B cell (primary cell): ENCODE measurements at places on chromosomes 7 and 10.

DNA sequence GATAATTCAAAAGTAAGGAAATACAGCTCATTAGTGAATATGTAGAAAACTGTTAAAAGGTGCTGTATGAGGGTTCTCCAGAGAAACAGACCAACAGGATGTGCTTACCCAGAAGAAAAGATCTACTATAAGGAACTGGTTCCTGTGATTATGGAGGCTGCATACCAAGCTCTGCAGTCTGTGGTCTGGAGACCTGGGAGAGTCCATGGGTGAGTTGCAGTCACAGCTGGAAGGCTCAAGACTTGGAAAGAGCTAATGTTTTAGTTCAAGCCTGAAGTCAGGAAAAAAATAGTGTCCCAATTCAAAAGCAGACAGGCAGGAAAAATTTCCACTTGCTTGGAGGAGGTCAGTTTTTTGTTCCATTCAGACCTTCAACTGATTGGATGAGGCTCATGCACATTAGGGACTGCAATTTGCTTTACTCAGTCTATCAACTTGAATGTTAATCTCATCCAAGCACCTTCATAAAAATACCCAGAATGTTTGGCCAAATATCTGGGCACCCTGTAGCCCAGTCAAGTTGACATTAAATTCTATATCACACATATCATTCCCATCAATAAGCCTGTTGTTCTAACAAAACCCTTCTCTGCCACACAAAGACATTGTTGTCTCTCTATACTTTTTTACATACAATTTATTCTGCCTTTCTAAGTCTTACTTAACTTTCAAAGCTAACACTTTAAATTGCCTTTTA is 197.9 kb upstream of the KLF6 start:
- H3K27me3 ChIP-seq, result no peaks in the 10 kb centered on the region
- H3K36me3 ChIP-seq, result no peaks in the 10 kb centered on the region
- H3K27ac ChIP-seq, result no peak overlapping the region
- no peak for DNase-seq

DNA sequence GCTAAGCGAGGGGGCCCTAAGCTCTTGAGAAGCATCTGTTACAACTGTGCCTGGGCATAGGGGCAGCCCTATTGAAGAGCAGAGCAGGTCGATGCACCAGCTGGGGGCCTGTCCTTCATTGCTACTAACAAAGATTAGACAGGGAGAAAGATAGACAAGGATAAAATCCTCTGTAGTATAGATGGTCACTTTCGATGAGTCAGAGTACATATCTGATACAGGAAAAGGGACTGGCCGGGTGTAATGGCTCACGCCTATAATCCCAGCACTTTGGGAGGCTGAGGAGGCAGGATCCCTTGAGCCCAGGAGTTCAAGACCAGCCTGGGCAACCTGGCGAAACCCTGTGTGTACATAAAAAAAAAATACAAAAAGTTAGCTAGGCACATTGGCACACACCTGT is 13.6 kb downstream of the OPTN start:
- no peak overlapping the region for H3K4me3 ChIP-seq
- no peak overlapping the region for H3K27ac ChIP-seq
- H3K4me1 ChIP-seq, result peaks cover 13% of the 10 kb centered on the region
- peaks cover 33% of the 10 kb centered on the region for H3K36me3 ChIP-seq
- H3K27me3 ChIP-seq, result no peaks in the 10 kb centered on the region

DNA sequence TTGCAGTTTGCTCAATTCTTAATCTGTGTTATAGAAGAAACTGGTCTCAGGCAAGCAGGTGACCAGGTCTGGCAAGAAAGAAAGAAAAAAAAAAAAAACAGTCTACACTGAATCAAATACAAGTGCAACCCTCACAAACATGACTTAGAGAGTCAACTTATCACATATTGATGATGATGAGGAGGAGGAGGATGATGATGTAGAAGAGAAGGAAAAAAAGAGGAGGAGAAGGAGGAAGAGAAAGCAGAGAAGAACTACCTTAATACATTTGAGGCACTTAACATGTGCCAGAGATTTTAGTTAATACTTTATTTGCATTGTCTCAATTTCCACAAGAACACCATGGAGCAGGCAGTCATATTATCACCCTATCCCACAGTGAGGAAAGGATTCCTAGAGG is 91.5 kb downstream of the GLI3 start:
- DNase-seq, result no peak
- H3K27me3 ChIP-seq, result no peaks in the 10 kb centered on the region
- H3K4me3 ChIP-seq, result no peak overlapping the region
- no peaks in the 10 kb centered on the region for H3K36me3 ChIP-seq

DNA sequence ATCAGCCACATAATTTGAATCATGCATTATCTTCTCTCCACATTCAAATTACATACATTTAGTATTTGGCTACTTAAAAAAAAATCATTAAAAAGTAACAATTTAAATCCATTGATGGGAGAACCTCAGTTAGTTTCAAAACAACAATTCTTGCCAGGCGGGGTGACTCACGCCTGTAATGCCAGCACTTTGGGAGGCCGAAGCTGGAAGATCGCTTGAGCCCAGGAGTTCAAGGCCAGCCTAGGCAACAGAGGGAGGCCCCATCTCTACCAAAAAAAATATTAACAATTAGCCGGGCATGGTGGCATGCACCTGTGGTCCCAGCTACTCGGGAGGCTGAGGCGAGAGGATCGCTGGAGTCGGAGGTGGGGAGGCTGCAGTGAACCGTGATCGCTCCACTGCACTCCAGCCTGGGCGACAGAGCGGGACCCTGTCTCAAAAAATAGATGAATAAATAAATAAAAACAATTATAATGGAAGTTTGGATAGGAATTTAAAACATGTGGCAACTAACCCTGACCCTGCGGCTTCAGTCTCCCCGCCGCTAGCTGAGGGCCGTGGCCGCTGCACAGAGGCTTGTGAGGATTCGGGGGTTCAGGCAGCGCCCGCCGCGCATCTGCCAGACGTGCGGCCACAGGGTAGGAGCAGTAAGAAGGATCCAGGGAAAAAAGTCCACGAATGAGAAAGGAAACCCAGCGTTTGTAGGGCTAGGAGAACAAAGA is 1.1 kb upstream of the CSGALNACT2 start:
- peak overlapping the region; percentile 73 for H3K27ac ChIP-seq
- DNase-seq, result no peak
- no peaks in the 10 kb centered on the region for H3K27me3 ChIP-seq
- no peaks in the 10 kb centered on the region for H3K36me3 ChIP-seq

GRCh38 chr7:55212838-55213237 is 152.3 kb upstream of the LANCL2 start:
- H3K4me1 ChIP-seq, result no peaks in the 10 kb centered on the region
- no peak overlapping the region for H3K4me3 ChIP-seq
- no peaks in the 10 kb centered on the region for H3K36me3 ChIP-seq
- no peak overlapping the region for H3K27ac ChIP-seq
- no peaks in the 10 kb centered on the region for H3K27me3 ChIP-seq
- DNase-seq, result no peak

- no peak for DNase-seq
- H3K27ac ChIP-seq, result peak overlapping the region; percentile 96
- peaks cover 41% of the 10 kb centered on the region for H3K4me1 ChIP-seq
- H3K27me3 ChIP-seq, result no peaks in the 10 kb centered on the region
Measured at GRCh38 chr7:127652333-127653248, 597 bp downstream of the SND1 start.

DNA sequence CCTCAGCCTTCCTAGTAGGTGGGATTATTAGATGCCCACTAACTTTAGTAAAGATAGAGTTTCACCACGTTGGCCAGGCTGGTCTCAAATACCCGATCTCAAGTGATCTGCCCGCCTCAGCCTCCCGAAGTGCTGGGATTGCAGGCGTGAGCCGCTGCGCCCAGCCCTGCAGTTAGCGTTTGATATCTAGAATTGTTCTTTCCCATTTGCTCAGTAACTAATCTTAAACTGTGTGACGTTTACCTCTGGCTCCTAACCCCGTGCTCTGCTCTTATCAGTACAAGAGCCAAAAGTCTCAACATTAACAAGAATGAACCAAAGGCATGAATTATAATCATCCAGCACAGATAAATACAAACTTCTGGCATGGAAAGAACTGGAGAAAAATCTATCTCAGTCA is 47.4 kb downstream of the IGF2BP3 start:
- DNase-seq, result no peak
- H3K27ac ChIP-seq, result no peak overlapping the region
- no peak overlapping the region for H3K4me3 ChIP-seq
- H3K4me1 ChIP-seq, result no peaks in the 10 kb centered on the region
- no peaks in the 10 kb centered on the region for H3K36me3 ChIP-seq

DNA sequence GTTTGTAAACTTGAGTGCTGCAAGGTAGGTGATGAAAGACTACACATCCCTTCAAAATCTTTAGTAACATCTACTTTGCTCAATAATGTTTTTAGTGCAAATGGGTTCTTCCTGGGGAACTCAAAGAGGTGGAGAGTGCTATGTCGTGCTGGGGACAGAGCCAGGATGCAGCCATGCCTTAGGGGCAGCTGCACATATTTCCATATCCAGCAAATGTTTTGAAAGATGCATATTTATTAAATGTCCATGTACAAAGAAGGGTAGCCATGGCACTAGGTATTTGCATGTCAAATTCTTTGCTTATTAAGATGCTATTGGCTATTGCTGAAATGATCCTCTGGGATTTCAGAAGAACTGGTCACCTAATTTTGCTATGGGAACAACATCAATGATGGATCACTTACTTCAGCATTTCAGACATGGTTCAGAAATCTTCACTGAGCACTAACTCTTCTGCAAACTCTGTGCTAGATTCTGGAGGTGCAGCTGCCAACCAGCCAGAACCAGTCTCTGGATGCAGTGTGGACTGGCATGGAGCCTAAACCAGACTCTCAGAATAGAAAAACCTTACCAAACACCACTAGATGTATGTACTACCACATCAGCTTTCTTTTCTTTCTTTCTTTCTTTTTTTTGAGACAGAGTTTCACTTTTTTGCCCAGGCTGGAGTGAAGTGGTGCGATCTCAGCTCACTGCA is 31.7 kb upstream of the DNMBP start:
- no peak for DNase-seq
- H3K27me3 ChIP-seq, result no peaks in the 10 kb centered on the region
- H3K4me1 ChIP-seq, result peaks cover 7% of the 10 kb centered on the region

DNA sequence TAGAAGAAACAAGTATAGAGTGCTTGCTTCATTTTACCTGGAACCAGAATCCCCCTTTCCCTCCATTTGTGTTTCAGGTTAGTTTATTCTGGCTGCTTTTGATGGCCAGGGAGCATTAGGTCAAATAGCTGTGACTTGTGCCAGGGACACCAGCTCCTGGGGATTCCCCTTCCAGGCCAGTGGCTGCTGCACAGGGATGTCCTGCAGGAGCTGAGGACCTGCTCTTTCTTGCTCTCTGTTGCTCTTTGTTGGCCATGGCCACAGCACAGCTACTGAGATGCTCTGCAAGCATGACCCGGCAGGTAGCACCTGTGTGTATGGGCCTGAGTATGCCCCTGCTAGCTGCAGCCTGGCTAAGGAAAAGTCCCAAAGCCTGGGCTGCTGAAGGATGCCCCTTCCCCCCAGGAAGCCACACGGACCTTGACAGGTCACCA is 208.9 kb downstream of the EBF3 start:
- H3K4me1 ChIP-seq, result peaks cover 4% of the 10 kb centered on the region
- no peak for DNase-seq
- no peaks in the 10 kb centered on the region for H3K36me3 ChIP-seq
- H3K27ac ChIP-seq, result no peak overlapping the region
- H3K27me3 ChIP-seq, result no peaks in the 10 kb centered on the region
- no peak overlapping the region for H3K4me3 ChIP-seq

GRCh38 chr7:86846494-86847190 is 202.9 kb downstream of the GRM3 start:
- no peak overlapping the region for H3K27ac ChIP-seq
- H3K4me3 ChIP-seq, result no peak overlapping the region
- no peaks in the 10 kb centered on the region for H3K27me3 ChIP-seq
- DNase-seq, result no peak
- H3K4me1 ChIP-seq, result no peaks in the 10 kb centered on the region

GRCh38 chr10:60954035-60954434 is 10.1 kb upstream of the RHOBTB1 start:
- H3K4me1 ChIP-seq, result no peaks in the 10 kb centered on the region
- H3K36me3 ChIP-seq, result no peaks in the 10 kb centered on the region
- no peak overlapping the region for H3K27ac ChIP-seq
- H3K4me3 ChIP-seq, result no peak overlapping the region
- no peak for DNase-seq

- H3K4me3 ChIP-seq, result peak overlapping the region; percentile 73
- H3K27me3 ChIP-seq, result no peaks in the 10 kb centered on the region
- peak; percentile 65 for DNase-seq
Measured at GRCh38 chr10:72260976-72261783, 12.5 kb upstream of the DDIT4 start.

GRCh38 chr10:62617652-62618051 is 186.9 kb upstream of the ADO start:
- H3K36me3 ChIP-seq, result no peaks in the 10 kb centered on the region
- no peaks in the 10 kb centered on the region for H3K27me3 ChIP-seq
- H3K4me1 ChIP-seq, result peaks cover 15% of the 10 kb centered on the region
- no peak for DNase-seq
- H3K27ac ChIP-seq, result no peak overlapping the region

- H3K4me3 ChIP-seq, result no peak overlapping the region
- no peaks in the 10 kb centered on the region for H3K4me1 ChIP-seq
- no peak overlapping the region for H3K27ac ChIP-seq
- peaks cover 6% of the 10 kb centered on the region for H3K27me3 ChIP-seq
- no peaks in the 10 kb centered on the region for H3K36me3 ChIP-seq
- no peak for DNase-seq
Measured at GRCh38 chr10:100076750-100077149, 4.9 kb downstream of the CPN1 start.

- no peak overlapping the region for H3K27ac ChIP-seq
- no peaks in the 10 kb centered on the region for H3K27me3 ChIP-seq
- no peak for DNase-seq
- H3K4me3 ChIP-seq, result no peak overlapping the region
- no peaks in the 10 kb centered on the region for H3K36me3 ChIP-seq
Measured at GRCh38 chr7:92260248-92260781, 14.5 kb downstream of the ANKIB1 start.

GRCh38 chr7:91302794-91303193 is 38.6 kb downstream of the FZD1 start:
- no peak overlapping the region for H3K4me3 ChIP-seq
- H3K36me3 ChIP-seq, result no peaks in the 10 kb centered on the region
- H3K27me3 ChIP-seq, result no peaks in the 10 kb centered on the region

- H3K4me1 ChIP-seq, result no peaks in the 10 kb centered on the region
- no peaks in the 10 kb centered on the region for H3K27me3 ChIP-seq
- DNase-seq, result no peak
- no peaks in the 10 kb centered on the region for H3K36me3 ChIP-seq
Measured at GRCh38 chr10:127871631-127872010, 21.1 kb downstream of the CLRN3 start.

GRCh38 chr10:82949816-82950575 is 1075.0 kb downstream of the NRG3 start:
- DNase-seq, result no peak
- H3K27ac ChIP-seq, result no peak overlapping the region
- no peaks in the 10 kb centered on the region for H3K36me3 ChIP-seq
- H3K27me3 ChIP-seq, result no peaks in the 10 kb centered on the region
- H3K4me3 ChIP-seq, result no peak overlapping the region
- no peaks in the 10 kb centered on the region for H3K4me1 ChIP-seq

DNA sequence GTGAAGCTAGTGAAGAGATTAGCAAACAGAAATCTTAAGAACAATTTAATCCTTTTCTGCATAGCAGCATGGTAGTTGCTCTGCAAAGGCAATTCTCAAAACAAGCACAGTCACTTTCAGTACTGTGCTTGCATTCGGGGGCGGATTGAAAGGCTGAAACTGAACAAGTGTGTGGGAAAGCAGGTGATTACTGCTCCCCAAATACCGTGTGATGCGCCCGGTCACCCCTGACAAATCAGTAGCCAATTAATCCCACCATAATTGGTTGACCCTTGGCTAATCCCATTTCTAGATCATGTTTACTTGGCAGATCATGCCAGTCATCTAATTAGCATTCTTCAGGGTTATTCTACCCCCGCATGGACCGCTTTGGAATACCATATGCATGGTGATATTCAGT is 76.5 kb upstream of the ADRB1 start:
- peaks cover 9% of the 10 kb centered on the region for H3K4me1 ChIP-seq
- H3K36me3 ChIP-seq, result no peaks in the 10 kb centered on the region
- no peak overlapping the region for H3K27ac ChIP-seq
- H3K4me3 ChIP-seq, result no peak overlapping the region
- DNase-seq, result no peak
